ENCODE measurements at places on chromosomes 13 and 19.

GRCh38 chr19:40862333-40862732 is 12.1 kb upstream of the CYP2A6 start:
- DNase-seq = no peak

GRCh38 chr13:46995874-46996273 is 99.0 kb upstream of the HTR2A start:
- no peak for DNase-seq

DNA sequence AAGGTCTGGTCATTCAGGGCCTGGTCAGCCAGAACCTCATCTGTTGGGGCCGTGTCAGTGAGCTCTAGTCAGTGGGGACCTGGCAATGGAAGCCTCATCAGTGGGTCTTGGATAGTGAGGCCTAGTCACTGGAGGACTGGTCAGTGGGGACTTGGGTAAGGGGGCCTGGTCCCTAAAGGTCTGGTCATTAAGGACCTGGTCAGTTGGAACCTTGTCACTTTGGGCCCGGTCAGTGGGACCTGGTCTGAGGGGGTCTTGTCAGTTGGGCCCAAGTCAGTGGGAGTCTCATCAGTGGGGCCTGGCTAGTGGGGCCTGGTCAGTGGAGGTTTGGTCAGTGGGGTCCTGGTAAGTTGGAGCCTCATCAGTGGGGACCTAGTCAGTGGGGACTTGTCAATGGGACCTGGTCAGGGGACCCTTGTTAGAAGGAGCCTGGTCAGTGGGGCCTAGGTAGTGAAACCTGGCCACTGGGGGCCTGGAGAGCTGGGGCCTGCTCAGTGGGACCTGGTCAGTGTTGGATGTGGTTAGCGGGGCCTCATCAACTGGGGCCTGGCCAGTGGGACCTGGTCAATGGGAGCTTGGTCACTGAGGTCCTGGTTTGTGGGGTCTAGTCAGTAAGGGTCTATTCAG is 43.7 kb upstream of the TPM4 start:
- DNase-seq = no peak

- DNase-seq = no peak
Measured at GRCh38 chr19:2982983-2983350, 5.6 kb downstream of the TLE6 start.

DNA sequence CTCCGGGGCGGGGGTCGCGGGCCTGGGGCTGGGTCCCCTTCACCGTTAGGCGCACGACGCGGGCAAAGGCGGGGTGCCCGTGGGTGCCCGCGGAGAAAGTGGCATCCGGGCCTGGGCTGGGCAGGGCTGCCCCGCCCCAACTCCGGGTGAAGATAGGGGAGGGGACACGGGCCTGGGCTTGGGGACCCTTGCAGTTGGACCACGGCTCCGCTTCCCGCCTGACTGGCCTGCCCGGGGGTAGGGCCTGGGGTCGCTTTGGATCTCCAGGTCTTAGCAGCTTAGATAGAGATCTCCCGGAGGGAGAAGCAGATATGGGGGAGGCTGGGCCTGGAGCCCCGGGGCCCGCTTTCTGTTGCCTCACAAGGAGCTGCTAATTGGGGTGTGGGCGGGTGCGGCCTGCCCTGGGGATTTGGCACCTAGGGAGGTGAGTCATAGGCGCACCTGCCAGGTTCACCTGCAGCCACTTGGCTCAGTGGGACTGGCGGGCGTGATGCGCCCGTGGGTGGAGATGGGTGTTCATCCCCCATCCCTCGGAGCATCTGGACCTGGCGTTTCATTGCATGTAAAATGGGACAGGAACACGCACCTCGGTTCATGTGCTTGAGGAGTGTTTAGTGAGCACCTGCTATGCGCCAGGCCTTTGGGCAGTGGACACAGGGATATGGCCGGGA is 585 bp downstream of the MAP1S start:
- no peak for DNase-seq

- no peak for DNase-seq
Measured at GRCh38 chr19:17180997-17181702, 34.0 kb upstream of the USE1 start.

Measured in AG09309 (cell line).